ENCODE measurements at places on chromosomes 11 and 22. TPM values are rescaled to one million over a fixed set of nuclear protein-coding genes. Genes with fewer than 3 reads are reported as not detected.

The CASP5 gene
- total RNA-seq, result not detected

The C11orf91 gene
- total RNA-seq, result 0.32 TPM

The KCNJ5 gene
- total RNA-seq, result not detected

The RASD2 gene
- not detected for total RNA-seq

The NFAM1 gene
- 0.05 TPM for total RNA-seq

The MMP13 gene
- total RNA-seq, result not detected

The SESN3 gene
- total RNA-seq, result 26.4 TPM

The ROBO4 gene
- 0.20 TPM for total RNA-seq

The HORMAD2 gene
- 0.45 TPM for total RNA-seq

Data from T-helper 2 cell treated with Interferon-gamma antibody and Interleukin-4, amounts not matched to agents 100 ng/mL and 5 ng/mL, for 36 hours (primary cell).